ENCODE measurements at places on chromosomes 5 and 9.
A peak's percentile ranks its signal among the peaks of the same experiment; 100 is the strongest.

GRCh38 chr5:160929360-160929759 is 77.3 kb upstream of the ATP10B start:
- DNase-seq = no peak

DNA sequence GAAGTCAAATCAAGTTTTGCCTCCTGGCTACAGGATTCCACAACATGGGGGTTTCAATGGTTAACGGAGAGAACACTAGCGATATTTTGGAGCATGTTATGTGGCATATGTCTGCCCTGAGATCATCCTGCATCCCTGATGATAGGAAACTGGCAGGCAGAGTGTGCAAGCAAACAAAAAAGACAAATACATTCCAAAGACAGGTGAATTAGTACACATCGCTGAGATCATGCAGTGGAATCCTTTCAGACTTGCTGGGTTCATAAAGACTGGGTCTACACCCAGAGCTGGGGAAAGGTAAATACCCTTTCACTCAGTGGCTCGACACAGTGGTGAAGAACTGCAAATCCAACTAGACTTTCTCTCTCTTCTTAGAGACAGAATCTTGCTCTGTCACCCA is 286.5 kb downstream of the EFNA5 start:
- DNase-seq = no peak

GRCh38 chr5:115262321-115263077 is at the start of gene PGGT1B:
PGGT1B (minus strand) TSS chr5:115262877; CDS start chr5:115262851, 26 bp downstream.
- peak; percentile 47 for DNase-seq

GRCh38 chr9:110900917-110901316 is 137.4 kb downstream of the LPAR1 start:
- no peak for DNase-seq

GRCh38 chr5:102924963-102925362 is 169.9 kb downstream of the PAM start:
- no peak for DNase-seq

DNA sequence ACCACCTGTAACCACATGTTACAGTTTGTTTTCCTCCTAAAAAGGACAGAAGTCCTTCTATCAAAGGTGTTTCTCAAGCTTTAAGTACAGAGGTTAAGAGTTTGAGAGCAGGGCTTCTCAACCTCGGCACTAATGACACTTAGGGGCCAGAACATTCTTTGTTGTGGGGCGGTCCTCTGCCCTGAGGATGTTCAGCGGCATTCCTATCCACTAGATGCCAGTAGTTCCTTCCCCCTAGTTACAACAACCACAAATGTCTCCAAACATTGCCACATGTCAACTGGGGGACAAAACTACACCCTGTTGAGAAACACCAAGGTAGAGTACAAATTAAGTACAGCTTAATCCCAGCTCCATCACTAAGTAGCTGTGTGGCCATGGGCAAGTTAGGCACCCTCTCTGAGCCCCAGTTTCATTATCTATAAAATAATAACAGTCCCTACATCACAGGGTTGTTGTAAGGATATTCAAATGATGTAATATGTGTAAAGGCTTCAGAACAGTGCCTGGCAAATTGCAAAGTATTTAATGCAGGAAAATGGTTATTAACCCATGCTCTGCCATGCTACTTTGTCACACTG is 44.6 kb downstream of the PIP5K1B start:
- DNase-seq = no peak

DNA sequence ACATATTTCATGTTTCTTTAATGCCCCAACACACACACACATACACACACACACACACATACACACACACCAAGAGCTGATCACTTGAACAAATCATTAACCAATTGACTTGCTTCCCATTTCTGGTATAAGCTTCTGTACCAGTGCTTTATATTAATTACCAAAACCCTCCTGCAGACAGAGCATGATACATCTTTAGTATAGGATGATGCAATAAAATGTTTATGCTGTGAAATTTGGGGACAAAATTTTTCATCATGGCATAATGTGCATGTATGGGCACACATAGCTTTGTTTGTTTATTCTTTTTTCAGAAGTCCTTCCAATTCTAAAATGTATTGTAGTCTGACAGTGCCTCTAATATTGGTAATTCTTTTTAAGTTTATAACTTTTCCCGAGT is 34.5 kb downstream of the SLC1A3 start:
- DNase-seq = no peak

- DNase-seq = no peak
Observed at GRCh38 chr9:14198841-14199455, 115.0 kb downstream of the NFIB start.

- DNase-seq = no peak
Observed at GRCh38 chr5:137101544-137101943, 397.6 kb downstream of the SPOCK1 start.

GRCh38 chr9:135547756-135548736 is 2.1 kb downstream of the OBP2A start:
- DNase-seq = no peak

GRCh38 chr5:153569036-153569435 is 78.6 kb downstream of the GRIA1 start:
- no peak for DNase-seq

GRCh38 chr9:99051406-99051805 is 53.5 kb upstream of the TGFBR1 start:
- DNase-seq = no peak

DNA sequence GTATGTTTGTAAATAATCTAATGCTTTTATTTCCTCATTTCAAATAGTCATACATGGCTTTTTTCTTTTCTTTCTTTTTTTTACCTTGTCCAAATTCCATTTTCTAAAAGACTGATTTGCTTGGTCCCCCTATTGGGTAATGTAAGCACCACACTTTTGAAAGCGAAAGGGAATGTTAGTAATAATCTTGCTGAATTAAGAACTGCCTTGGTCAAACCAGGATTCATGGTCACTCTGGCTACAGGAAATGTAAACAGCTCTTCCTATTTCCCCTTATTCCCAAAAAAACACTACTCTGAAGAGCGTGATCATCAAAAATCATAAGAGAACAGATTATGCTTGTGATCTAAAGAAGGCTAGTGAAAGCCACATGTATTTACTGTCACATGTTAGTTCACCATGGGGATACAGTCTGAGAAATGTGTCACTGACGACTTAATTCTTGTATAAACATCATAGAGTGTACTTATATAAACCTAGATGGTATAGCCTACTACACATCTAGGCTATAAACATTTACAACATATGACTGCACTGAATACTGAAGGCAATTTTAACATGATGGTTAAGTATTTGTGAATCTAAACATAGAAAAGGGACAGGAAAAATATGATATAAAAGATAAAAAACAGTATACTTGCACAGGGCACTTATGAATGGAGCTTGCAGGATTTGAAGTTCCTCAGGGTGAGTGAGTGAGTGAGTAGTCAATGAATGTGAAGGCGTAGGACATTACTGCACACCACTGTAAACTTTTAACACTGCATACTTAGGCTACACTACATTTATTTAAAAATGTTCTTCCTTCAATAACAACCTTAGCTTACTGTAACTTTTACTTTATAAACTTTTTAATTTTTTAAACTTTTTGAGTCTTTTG is 75.3 kb downstream of the HMGCR start:
- no peak for DNase-seq

- no peak for DNase-seq
Observed at GRCh38 chr5:140049205-140049604, 6.1 kb upstream of the NRG2 start.

- DNase-seq = no peak
Observed at GRCh38 chr5:134982230-134982629, 14.5 kb downstream of the CATSPER3 start.

GRCh38 chr9:105066275-105066865 is 138.4 kb upstream of the ABCA1 start:
- no peak for DNase-seq

GRCh38 chr9:21686738-21687137 is 115.7 kb upstream of the MTAP start:
- DNase-seq = no peak
